Right ventricle myocardium inferior (tissue), 1 donor: ENCODE measurements at places on chromosomes 5 and 9. TPM values are rescaled to one million over a fixed set of nuclear protein-coding genes. Genes with fewer than 3 reads are reported as not detected.

The SMIM33 gene
- total RNA-seq: not detected

The SIT1 gene
- total RNA-seq: not detected

The TLX3 gene
- total RNA-seq: not detected

The RANBP3L gene
- total RNA-seq: 0.49 TPM

The GNPDA1 gene
- total RNA-seq: 25.2 TPM

GRCh38 chr5:24703934-24704333 is 59.2 kb upstream of the CDH10 start:
- DNase-seq: no peak

DNA sequence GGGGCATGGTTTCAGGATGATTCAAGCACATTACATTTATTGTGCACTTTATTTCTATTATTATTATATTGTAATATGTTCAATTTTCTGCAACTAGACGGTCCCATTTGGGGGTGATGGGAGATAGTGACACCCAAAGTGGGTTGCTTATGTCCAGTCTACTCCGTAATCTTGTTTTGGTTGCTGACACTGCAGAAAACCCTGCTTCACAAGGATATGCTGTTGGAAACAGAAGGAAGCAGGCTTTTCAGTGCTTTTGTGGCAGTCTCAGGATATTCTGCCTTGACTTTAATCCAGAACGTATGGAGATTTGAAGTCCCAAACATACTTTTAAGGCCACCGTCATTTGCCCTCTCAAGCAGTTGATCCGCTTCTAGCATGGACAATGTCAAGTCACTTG is 47.5 kb upstream of the LARP1 start:
- DNase-seq: no peak
